ENCODE measurements at places on chromosomes 5 and 9.

DNA sequence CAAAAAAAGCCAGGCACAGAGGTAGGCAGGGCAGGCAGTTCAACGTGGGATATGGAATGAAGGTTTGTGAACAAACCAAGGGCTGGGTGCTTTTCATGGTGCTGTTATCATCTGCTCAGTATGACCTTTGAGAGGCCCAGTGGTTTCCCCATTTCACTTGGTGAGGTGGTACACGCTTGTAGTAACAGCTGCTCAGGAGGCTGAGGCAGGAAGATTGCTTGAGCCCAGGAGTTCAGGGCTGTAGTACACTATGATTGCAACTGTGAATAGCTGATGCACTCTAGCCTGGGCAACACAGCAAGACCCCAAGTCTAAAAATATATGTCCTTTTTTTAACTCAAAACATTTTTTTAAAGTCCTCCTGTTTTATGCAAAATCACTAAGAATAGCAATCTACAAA, 174.8 kb downstream of the ENC1 start:
- no peak for DNase-seq

GRCh38 chr9:126619361-126620135, 5.8 kb downstream of the LMX1B start:
- DNase-seq = no peak

GRCh38 chr9:107983181-107983603, 493.6 kb upstream of the KLF4 start:
- DNase-seq = no peak

DNA sequence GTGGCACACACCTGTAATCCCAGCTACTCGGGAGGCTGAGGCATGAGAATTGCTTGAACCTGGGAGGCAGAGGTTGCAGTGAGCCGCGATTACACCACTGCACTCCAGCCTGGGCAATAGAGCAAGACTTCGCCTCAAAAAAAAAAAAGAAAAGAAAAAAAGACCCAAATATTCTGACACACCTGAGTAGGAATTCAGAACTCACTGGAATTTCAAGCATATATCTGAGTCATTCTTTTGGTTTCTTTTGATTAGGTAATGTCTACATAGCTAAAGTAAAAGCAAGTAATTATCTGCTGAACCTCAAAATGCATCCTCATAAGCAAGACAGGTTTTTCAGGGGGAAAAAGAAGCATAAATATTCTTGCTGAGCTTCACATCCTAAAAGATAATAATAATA, 35.9 kb downstream of the ANKRD31 start:
- DNase-seq = no peak

GRCh38 chr5:177232358-177232757, 71.2 kb downstream of the RAB24 start:
- no peak for DNase-seq

DNA sequence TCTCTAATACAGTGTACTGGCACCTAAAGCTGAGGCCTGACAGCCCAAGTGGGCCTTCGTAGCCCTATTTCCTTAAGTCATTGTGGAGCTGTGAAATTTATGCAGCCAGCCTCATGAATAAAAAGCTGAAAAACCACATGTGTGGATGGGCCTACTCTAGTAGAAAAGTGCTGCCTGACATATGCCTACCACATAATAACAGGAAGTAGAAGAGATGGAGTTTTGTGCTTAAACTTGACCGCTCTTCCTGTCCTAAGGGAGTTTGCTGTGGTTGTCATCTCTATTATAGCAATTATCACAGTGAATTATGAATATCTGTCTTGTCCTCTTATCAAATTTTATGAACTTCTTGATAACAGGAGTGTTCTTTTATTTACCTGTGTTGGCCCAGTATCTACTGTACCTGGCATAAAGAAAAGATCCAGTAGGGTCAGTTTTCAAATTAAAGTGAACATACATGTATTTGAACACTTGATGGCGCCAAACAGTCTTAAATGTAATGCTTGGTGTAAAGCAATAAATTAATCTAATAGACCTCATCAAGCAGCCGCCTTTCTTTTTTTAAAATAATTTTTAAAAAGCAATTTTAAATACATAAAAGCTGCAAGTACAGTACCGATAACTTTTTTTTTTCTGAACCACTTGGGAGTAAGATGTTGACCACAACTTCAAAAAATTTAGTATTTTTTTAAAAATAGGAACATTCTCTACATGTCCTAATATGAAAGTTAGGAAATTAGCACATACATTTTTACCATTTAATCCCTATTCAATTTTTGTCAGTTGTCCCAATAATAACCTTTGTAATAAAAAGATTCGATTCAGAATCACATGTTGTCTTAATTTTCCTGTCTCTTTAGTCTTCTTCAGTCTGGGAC, 51.0 kb downstream of the FKTN start:
- DNase-seq = no peak

- no peak for DNase-seq
These were observed 89.3 kb upstream of the IL12B start for GRCh38 chr5:159419576-159419975.

DNA sequence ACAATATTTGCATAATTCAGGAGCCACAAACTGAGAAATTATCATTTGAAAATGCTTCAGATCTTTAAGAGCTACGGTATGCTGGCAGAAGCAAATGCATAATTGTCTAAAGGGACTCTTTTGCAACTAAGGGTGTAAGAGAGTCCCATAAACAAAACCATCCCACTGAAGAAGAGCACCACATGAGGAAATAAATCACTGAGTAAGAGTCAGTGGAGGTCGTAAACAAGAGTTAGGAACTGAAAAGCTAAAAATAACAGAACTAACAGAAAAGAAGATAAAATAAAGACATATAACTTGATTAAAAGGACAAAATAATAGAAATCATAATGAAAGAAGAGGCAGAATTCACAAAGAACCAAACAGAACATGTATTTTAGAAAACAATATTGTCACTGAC, 3.5 kb upstream of the SMC2 start:
- no peak for DNase-seq

- no peak for DNase-seq
These were observed 38.5 kb downstream of the VPS13A start for GRCh38 chr9:77215874-77216273.

- no peak for DNase-seq
These were observed 15.4 kb upstream of the TMEFF1 start for GRCh38 chr9:100457517-100457916.

GRCh38 chr9:103811462-103811861, 282.6 kb upstream of the SMC2 start:
- no peak for DNase-seq

DNA sequence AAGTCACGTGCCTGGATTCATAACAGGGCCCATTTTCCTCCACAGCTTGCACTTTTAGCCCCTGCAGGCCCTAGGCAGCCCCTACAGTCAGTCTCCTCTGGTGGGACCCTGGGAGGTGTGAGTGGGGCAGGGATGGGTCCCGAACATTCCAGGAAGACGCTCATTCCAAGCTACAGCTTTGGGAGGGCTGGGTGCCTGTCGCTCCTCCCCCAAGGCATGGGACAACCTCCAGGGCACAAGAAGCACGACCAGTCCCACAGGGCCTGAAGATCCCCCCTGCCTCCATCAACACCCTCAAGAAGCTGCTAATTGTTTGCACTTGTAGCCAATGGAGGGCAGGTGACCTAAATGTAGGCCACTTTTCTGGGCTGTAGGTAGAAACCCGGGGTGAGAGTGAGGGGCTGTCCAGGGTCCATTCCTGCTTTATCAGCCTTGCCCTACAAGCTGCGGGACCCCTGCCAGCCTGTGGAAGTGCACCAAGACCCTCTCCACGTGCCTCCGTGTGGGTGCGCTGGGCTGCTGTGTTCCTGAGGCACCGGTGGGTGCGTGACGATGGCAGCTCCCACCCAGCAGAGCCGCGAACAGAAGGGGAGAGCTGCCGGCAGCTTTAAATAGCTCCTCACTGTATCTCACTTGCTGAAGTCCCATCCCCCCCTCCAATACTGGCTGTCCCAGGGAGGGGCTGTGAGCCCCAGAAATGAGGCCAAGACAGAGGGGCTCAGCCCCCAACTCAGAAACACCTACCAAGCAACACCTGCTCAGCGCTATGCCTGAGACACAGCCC, 91.9 kb upstream of the ARAP3 start:
- DNase-seq = no peak

- no peak for DNase-seq
These were observed 1221.6 kb downstream of the MAT2B start for GRCh38 chr5:164727012-164727411.

DNA sequence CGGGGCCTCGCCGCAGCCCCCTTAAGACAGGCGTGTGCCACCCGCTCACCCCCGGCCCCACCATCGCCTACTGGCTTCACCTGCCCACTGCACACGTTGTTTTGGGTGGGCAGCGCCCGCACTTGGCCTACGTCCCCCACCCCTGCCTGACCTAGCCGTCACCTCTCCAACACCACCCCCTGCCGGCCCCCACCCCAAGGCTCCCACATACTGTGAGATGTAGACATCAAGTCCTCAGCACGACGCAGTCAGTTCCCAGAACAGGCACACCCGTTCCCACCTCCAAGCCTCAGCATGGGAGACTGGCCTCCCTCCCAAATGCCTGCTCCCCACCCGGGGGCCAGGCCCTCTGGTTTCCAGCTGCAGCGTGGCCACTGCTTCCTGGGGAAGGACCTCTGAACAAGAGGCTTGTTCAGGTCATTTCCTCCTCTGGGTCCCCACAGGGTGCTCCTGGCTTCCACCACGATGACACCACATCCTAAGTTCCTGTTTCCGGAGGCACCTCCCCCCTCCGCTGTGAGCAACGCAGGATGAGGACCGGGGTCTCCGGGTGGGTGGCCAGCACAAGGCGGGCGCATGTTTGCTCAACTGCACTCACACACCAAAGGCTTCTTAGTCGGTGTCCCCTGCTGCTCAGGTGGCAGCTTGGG, 11.3 kb downstream of the DBN1 start:
- no peak for DNase-seq

DNA sequence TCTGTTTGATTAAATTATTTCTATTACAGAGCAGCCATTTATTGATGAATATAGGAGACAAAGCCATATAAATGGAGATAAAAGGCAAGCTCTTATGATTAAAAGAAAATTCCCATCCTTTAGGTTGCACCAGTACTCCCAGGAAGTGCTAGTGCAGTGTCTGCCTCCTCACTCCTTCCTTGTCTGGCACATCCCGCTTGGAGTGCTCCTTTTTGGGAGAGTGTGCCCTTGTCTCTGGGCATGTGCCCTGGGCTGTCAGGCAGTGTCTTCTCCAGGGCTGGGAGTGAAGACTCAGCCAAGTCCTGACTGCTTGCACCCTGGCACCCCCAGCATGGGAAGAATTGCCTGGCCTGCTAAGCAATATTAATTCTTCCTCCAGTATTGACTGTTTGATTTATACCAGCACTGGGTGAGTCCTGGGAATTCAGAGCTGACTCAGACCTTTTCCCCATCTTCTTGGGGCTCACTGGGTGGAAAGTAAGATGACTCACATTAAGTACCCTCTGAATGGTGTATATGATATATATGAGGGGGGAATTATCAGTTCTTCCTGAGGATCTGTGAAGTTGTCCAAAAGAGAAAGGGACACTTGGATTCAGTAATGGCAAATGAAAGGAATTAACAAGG, 62.1 kb downstream of the ZSWIM6 start:
- DNase-seq = no peak

- no peak for DNase-seq
These were observed 237.1 kb upstream of the TLE4 start for GRCh38 chr9:79334711-79335110.

GRCh38 chr5:10293907-10294662, 13.6 kb downstream of the CMBL start:
- DNase-seq = no peak

GRCh38 chr5:9851458-9851857, 221.3 kb upstream of the TAS2R1 start:
- no peak for DNase-seq

DNA sequence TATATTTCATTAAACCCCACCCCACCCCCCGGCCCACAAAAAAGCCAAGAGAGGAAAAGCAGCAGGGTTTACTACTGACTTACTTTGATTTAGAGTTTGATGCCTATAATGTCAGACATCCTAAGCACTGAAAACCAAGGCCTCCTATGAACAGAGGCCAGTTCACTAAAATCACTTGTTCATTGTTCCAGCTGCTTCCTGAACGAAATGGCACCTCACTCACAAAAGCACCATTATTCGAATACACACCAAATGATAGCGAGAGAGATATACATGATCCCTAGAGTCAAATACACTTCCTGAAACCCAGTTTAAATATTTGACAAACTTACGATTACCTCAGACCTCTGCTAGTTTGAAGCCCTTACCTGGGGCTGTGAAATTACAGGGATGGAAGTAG, 66.6 kb downstream of the LPAR1 start:
- no peak for DNase-seq

DNA sequence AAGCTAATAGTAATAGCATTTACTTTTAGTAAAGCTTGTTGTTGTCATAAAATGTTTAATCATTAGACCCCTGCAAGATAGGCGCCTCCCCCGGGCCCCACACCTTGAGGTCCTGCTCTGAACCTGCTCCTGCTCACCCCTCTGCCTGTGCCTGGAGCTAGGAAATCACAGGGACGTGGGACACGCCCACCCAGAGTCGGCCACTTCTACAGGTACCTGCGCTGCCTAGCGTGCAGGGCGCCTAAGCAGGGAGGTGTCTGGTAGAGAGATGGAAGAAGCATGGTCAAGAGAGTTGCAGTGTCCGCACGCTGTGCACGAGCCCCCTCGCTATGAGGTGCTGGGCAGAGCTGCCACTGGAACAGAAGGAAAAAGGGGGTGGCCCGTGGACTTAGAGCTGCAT, 52.6 kb downstream of the HINT1 start:
- DNase-seq = no peak

DNA sequence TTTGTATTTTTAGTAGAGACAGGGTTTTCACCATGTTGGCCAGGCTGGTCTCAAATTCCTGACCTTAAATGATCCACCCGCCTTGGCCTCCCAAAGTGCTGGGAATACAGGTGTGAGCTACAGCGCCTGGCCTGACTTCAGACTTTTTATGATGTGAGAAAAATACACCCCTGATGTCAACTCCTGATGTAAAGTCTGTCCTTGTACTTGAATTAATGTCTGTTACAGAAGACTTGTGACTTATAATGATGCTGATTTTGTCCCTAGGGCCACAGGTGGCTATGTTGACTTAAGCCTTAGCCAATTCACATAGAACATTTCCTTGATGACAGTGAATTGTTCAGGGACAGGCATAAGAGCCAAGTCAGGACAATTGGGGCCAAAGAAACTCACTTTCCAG, 42.5 kb upstream of the MELK start:
- DNase-seq = no peak

GRCh38 chr9:84699984-84700383, 30.5 kb downstream of the NTRK2 start:
- DNase-seq = no peak

GRCh38 chr5:30878746-30879145, 314.7 kb upstream of the CDH6 start:
- DNase-seq = no peak

DNA sequence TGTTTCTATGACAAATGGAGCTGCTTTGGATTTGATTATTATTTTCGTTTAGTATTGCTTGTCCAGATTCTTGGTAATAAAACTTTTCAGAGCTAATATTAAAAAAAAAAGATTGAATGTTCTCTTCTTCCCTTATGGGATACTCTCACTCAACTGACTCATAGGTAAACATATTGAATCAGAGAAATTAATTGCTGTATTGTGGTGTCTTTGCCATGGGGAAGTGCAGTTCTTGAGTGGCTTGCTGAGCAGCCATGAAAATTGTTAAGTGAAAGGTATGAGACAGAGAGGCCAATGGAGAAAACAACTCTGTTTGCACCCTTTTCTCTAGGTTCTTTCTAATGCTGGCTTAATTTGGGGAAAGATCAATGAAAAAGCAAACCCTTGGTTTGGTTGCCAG, 149.9 kb upstream of the HMHB1 start:
- no peak for DNase-seq
